ENCODE measurements at places on chromosomes 5 and 9.

GRCh38 chr5:85512896-85513295, 1104.8 kb upstream of the COX7C start:
- DNase-seq: no peak

GRCh38 chr5:107005161-107005560, 665.6 kb downstream of the EFNA5 start:
- DNase-seq: no peak

DNA sequence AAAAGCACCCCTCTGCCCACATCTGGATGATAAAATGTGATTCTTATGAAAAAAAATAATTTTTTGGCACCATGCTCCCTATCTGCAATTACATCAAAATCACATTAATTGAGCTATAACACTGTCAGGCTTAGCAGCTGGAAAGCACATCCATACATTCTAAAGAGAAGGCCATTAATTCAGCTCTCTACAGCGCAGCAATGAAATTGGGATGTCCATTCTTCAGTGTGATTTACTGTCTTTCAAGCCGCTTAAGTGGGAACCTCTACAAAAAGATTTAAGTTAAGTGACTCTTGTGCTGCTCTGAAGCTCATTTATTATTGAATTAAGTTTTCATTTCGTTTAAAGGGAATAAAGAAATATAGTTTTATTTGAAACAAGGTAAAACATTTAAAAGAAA, 171.3 kb downstream of the EBF1 start:
- no peak for DNase-seq

DNA sequence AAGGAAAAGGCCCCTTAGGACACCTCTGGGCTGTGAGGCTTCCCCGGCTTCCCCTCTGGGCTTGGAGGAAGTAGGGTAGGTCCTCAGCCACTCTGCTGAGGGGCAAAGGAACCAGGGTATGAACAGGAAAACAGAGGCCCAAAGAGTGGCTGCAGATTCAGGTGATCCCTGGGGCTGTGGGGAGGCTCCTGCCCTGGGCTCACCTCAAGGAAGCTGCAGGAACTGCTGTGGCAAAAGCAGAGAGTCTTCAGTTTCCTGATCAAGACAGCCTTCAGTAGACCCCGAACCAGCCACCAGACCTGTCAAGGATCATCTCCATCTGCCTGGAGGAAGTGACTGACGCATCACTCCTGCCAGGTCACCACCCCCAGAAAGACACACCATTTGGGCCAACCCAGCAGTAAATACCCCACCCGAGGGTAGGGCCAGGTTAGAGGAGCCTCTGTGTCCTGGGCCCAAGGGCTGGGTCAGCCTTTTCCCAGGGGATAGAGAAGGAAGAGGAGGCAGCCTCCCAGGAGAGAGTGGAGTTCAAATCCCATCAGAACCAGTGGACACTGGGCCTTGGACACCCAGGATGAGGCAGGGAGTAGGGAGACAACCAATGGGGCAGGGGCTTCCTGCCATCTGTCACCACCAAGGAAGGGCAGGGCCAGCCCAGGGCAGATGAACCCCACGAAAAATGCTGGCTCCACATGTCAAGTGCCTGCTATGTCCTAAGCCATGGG, 5.8 kb upstream of the ST6GALNAC6 start:
- DNase-seq: no peak

GRCh38 chr9:97863314-97863713, 10.3 kb downstream of the FOXE1 start:
- DNase-seq: no peak

- DNase-seq: peak; percentile 58
These were observed 593 bp downstream of the BRD3OS start for GRCh38 chr9:134025606-134026541.

- DNase-seq: no peak
These were observed 37.9 kb downstream of the SEMA5A start for GRCh38 chr5:9507974-9508373.

DNA sequence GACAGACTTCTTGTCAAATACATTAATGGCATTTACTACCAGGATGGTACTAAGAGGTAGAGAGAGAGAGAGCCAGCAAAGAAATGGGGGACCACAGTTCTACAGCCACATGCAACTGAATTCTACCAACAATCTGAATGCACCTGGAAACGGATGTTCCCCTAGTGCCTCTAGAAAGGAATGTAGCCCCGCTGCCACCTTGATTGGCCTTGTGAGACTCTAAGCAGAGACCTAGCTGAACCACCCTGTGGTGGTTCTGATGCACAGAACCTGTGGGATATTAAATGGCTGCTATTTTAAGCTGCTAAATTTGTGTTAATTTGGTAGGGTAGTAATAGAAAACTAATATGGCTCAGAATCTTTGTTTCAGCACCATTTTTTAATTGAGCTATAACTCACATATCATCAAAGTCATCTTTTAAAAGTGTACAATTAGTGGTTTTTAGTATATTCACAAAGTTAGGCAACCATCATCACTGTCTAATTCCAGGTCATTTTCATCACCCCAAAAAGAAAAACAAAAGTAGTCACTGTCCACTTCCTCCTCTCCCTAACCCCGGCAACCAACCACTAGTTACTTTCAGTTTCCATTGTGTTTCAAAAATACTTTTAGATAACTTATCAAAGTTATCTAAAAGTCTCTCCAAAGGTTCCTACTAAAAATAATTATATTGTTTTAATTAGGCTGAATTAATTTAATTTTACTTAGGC, 51.7 kb downstream of the CPLANE1 start:
- DNase-seq: no peak

DNA sequence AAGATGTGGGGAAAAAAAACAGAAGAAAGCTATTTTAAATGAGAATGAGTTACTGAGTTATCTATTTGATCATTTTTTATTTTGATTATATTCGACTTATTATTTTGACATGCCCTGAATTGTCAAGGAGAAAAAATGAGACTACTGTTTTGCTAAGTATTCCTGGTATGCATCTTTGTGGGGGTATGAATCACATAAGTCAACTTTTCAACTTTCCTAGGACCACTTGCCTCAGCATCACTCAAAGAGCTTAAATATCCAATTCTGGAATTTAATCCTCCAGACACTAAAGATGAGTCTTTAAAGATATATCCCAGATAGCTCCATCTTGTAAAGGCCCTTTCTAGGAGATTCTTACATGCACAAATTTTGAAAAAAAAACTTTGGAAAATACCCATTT, 17.4 kb upstream of the SPDL1 start:
- DNase-seq: no peak

DNA sequence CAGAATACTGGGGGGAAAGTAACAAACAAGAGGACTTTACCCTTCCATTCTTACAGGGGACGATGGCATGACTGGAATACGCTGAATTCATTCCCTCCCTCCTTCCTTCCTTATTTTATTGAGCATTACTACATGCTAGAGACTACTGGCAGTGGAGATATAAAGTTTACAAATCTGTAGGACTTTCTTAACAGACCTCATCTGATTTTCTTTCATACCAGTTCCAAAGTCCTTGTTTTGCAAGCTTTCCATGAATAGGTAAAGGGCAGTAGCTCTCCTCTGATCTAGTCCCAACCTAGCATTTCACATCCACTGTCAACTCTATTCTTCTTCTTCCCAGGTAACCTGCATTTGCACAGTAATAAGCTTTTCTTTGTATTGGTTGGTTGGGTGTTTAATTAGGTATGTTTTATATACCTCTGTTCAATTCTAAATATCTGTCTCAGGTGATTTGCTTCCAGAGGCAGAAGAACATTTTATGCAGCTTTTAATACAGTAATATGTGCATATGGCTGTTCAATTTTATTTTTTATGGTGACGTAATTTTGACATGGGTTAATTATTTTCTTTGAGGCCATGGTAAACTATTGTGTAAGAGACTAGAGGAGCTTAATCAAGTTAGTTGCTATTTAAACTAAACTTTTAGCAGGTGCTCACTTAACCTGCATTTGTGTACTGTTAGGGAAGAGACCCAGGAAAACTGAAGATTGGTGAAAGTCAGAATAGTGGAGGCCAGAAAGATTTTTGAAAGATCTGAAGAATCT, 150.9 kb downstream of the ARHGAP26 start:
- DNase-seq: no peak

- no peak for DNase-seq
These were observed 122.9 kb downstream of the HMHB1 start for GRCh38 chr5:143934821-143935220.

- DNase-seq: no peak
These were observed 141.8 kb downstream of the PAX5 start for GRCh38 chr9:36892279-36892678.

- DNase-seq: no peak
These were observed 1216.5 kb upstream of the CDH9 start for GRCh38 chr5:28254846-28255245.

- no peak for DNase-seq
These were observed 27.0 kb upstream of the SLC22A5 start for GRCh38 chr5:132342291-132343180.

GRCh38 chr5:32949286-32949970, 238.3 kb downstream of the NPR3 start:
- DNase-seq: no peak

Measured in adrenal gland (tissue), 19 donors.